ENCODE measurements at places on chromosomes 2 and 18.

- no peaks in the 10 kb centered on the region for H3K36me3 ChIP-seq
- H3K27me3 ChIP-seq = no peaks in the 10 kb centered on the region
- H3K27ac ChIP-seq = no peak overlapping the region
- no peak for DNase-seq
- no peaks in the 10 kb centered on the region for H3K4me1 ChIP-seq
- H3K4me3 ChIP-seq = no peak overlapping the region
These were observed 52.0 kb downstream of the PXDN start for GRCh38 chr2:1692342-1692741.

- H3K27me3 ChIP-seq = no peaks in the 10 kb centered on the region
- no peak for DNase-seq
- no peaks in the 10 kb centered on the region for H3K36me3 ChIP-seq
- no peak overlapping the region for H3K27ac ChIP-seq
These were observed 437.0 kb upstream of the ETAA1 start for GRCh38 chr2:66960161-66960560.

GRCh38 chr2:72037261-72037666, 110.4 kb downstream of the CYP26B1 start:
- no peaks in the 10 kb centered on the region for H3K36me3 ChIP-seq
- H3K4me3 ChIP-seq = no peak overlapping the region
- no peak overlapping the region for H3K27ac ChIP-seq
- no peak for DNase-seq
- peaks cover 27% of the 10 kb centered on the region for H3K27me3 ChIP-seq

GRCh38 chr2:239239607-239240413, 161.0 kb downstream of the HDAC4 start:
- no peak for DNase-seq
- H3K36me3 ChIP-seq = no peaks in the 10 kb centered on the region
- no peaks in the 10 kb centered on the region for H3K27me3 ChIP-seq
- H3K27ac ChIP-seq = peak overlapping the region; percentile 19

DNA sequence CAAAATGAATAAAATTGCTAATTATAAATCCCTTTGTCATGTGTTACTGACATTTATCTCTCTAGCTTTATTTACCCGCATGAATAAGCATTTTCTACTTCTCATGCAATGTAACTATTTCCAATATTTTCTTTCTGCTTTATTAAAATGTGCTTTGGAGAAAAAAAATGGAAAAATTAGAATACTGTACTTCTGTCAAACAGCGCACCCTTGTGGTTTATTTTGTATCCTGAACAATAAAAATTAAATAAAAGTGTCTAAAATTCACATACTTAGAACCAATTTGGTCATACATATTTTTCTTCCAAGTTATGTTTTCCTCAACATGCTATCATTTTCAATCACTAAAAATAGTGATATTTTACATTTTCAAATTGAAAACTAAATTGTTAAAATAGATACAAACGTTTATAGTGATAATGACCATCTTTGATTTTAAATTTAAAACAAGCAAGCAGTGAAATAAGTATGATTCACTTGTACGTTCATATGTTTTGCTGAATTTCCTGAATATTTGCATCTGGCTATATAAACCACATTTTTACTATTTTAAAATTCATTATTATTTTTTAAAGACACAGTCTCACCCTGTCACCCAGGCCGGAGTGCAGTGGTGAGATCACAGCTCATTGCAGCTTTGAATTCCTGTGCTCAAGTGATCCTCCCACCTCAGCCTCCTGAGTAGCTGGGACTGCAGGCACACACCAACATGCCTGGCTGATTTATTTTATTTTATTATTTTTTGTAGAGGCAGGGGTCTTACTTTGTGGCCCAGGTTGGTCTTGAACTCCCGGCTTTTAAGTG, 95.9 kb upstream of the GRB14 start:
- H3K27ac ChIP-seq = no peak overlapping the region
- no peak overlapping the region for H3K4me3 ChIP-seq
- no peaks in the 10 kb centered on the region for H3K27me3 ChIP-seq
- H3K4me1 ChIP-seq = no peaks in the 10 kb centered on the region

GRCh38 chr18:33583901-33584300, 5.9 kb downstream of the ASXL3 start:
- no peaks in the 10 kb centered on the region for H3K36me3 ChIP-seq
- no peak overlapping the region for H3K27ac ChIP-seq
- DNase-seq = no peak

DNA sequence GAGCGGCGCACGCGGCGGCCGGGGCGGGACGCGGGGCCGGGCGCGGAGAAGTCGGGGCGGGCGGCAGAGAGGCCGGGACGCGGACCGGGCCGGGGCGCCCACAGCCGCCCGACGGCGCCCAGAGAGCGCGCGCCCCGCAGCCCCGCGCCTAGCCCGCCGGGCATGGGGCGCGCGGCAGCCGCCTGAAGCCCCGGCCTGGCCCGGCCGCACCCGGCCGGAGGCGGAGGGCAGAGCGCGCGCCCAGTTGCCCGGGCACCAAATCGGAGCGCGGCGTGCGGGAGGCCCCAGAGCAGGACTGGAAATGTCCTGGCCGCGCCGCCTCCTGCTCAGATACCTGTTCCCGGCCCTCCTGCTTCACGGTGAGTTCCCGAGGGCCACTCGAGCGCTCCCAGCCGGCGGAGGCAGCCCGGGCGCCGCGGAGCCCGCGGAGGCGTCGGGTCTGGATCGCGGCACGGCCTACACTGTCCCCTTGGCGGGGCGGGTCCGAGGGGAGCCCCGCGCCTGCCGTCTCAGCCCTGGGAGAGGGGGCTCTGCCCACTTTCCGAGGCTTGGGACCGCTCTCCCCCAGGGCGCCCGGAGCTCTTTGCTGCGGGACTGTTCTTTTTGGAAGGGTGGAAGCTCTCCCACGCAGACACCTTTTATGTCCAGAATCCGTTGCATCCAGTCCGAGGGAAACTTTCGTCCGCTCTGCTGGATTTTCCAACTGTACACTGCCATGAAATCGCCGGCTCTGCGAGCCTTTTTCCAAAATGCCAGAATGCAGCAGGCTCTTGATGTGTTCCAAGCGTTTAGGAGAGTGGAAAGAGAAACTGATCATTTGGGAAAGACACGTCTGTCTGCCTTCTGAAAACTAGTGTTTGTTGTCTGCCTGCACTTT, 484 bp downstream of the APCDD1 start:
- H3K36me3 ChIP-seq = no peaks in the 10 kb centered on the region
- no peak overlapping the region for H3K4me3 ChIP-seq
- H3K27ac ChIP-seq = no peak overlapping the region
- H3K4me1 ChIP-seq = no peaks in the 10 kb centered on the region
- peaks cover 67% of the 10 kb centered on the region for H3K27me3 ChIP-seq

GRCh38 chr18:39872651-39873050, 2082.4 kb upstream of the PIK3C3 start:
- H3K4me3 ChIP-seq = no peak overlapping the region
- no peaks in the 10 kb centered on the region for H3K36me3 ChIP-seq
- no peaks in the 10 kb centered on the region for H3K27me3 ChIP-seq

DNA sequence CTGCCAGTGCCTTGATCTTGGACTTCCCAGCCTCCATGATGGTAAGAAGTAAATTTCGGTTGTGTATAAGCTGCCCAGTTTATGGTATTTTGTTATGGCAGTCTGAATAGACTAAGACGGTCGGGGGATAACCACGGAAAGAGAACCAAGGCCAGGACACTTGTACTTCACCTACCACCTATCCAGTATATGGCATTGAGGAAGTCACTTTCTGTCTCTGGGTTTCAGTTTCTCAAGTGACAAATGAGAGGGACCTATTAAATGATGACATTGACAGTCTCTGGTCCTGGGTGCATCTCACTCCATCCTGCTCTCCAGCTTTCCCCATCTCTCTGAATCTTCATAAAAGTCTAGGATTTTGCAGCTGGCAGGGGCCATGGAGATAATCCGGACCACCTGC, 183.8 kb upstream of the MSH6 start:
- no peaks in the 10 kb centered on the region for H3K36me3 ChIP-seq
- peaks cover 23% of the 10 kb centered on the region for H3K27me3 ChIP-seq
- no peak overlapping the region for H3K4me3 ChIP-seq

DNA sequence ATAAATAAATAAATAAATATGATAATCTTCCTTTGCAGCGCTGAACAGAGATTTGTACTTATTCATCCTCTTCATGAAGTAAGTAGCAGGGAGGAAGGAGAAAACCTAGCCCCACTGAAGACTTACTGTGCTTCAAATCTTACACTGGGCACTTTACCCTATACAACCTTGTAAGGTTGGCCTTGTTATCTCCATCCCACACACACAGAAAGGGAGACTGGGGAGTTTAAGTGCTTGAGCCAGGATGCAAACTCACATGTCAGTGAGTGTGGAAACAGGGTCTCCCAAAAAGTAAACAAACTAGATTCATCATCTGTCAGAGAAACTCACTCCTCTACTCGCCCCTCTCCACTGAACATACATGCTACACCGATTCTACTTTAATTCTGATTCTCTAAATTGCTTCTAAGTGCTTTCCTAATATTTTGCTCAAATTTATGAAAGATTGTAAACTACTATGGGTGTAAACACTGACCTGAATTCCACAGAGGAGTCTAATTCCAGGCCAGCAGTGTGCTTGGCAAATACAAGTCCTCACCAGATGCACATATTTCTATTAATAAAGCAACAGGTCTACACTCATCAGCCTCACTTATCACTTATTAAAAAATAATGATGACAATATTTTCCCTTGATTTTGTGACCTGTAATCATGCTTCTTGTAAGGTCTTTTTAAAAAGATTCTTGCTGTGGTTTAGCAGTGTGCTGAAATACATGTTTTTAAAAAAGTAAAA, 155.5 kb downstream of the TCF4 start:
- no peak for DNase-seq
- no peaks in the 10 kb centered on the region for H3K27me3 ChIP-seq
- H3K4me3 ChIP-seq = no peak overlapping the region
- no peaks in the 10 kb centered on the region for H3K4me1 ChIP-seq

DNA sequence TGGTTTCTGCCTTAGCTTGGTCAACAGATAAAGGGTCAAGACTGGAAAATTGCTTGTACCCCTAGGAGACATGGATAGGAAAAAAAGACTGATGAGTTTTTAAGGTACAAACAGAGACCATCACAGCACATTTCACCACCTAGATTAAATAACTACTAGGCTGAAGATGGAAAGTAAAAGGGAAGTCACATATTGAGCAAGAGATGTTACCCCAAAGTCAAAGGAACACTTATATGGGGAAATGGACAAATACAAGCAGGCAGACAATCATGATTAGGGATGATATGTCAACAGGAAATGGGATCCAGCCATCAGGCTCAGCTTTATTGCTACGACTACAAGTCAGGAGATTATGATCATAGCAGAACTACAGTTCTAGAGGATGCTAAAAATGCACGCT, 1643.1 kb upstream of the CELF4 start:
- H3K4me3 ChIP-seq = no peak overlapping the region
- H3K27ac ChIP-seq = no peak overlapping the region
- no peak for DNase-seq
- H3K4me1 ChIP-seq = no peaks in the 10 kb centered on the region
- no peaks in the 10 kb centered on the region for H3K36me3 ChIP-seq

DNA sequence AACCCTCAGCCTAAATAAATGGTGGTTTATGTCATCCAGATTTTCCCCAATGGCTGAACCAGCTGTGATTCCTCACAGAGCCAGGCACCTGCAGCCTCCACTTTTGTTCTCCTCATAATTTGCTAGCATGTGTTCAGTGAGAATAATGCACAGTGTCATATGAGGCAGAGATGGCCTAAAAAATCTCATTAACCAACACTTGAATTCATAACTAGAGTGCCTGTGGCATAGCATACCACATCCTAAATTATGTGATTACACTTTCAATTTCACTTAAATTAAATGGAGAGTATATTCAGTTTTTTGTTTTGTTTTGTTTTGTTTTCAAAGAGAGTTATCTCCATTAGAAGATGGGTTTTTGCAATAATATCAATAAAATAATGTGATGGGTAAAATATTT, 488.0 kb downstream of the CBLN2 start:
- H3K4me1 ChIP-seq = no peaks in the 10 kb centered on the region
- H3K36me3 ChIP-seq = peaks cover 9% of the 10 kb centered on the region
- H3K27ac ChIP-seq = no peak overlapping the region
- no peak for DNase-seq
- H3K4me3 ChIP-seq = no peak overlapping the region
- no peaks in the 10 kb centered on the region for H3K27me3 ChIP-seq

DNA sequence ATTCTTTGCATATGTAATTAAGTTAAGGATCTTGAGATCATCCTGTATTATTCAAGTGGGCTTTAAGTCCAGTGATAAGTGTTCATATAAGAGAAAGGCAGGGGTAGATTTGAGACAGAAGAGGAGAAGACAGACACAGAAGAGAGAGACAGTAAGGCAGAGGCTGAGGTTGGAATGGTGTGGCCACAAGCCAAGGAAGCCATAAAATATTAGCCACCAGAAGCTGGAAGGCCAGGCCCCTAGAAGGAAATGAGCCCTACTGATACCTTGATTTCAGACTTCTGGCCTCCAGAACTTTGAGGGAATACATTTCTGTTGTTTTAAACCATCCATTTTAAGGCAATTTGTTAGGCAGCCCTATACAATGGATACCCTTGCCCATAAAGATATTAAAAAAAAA, 66.9 kb upstream of the DLX2 start:
- peaks cover 4% of the 10 kb centered on the region for H3K27me3 ChIP-seq
- H3K36me3 ChIP-seq = no peaks in the 10 kb centered on the region
- H3K4me1 ChIP-seq = peaks cover 3% of the 10 kb centered on the region

- peaks cover 32% of the 10 kb centered on the region for H3K36me3 ChIP-seq
- no peaks in the 10 kb centered on the region for H3K4me1 ChIP-seq
- no peak for DNase-seq
- H3K27me3 ChIP-seq = no peaks in the 10 kb centered on the region
- no peak overlapping the region for H3K27ac ChIP-seq
These were observed 63.0 kb downstream of the KIDINS220 start for GRCh38 chr2:8774371-8774770.

DNA sequence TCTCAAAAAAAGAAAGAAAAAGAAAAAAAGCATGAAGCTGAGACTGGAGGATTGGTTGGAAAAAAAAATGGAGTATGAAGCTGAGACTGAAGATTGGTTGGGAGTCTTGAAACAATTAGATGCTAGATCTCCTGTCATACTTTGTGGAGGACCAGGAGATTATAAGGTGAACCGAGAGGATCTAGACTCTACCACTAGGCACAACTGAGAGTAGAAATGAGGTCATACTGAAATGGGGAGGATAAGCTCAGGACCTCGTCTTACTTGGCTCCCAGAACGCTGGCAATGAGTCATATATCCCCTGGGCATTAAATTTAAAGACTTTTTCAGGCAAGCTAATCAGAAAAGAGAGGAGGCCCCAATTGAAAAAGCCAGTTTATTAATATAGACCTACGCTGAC, 3.3 kb upstream of the ORC2 start:
- peaks cover 53% of the 10 kb centered on the region for H3K4me1 ChIP-seq
- H3K27ac ChIP-seq = peak overlapping the region; percentile 39
- no peak for DNase-seq
